ENCODE measurements at places on chromosomes 4 and X.

- no peak for DNase-seq
Measured at GRCh38 chrX:13545726-13546125, 23.7 kb upstream of the EGFL6 start.

DNA sequence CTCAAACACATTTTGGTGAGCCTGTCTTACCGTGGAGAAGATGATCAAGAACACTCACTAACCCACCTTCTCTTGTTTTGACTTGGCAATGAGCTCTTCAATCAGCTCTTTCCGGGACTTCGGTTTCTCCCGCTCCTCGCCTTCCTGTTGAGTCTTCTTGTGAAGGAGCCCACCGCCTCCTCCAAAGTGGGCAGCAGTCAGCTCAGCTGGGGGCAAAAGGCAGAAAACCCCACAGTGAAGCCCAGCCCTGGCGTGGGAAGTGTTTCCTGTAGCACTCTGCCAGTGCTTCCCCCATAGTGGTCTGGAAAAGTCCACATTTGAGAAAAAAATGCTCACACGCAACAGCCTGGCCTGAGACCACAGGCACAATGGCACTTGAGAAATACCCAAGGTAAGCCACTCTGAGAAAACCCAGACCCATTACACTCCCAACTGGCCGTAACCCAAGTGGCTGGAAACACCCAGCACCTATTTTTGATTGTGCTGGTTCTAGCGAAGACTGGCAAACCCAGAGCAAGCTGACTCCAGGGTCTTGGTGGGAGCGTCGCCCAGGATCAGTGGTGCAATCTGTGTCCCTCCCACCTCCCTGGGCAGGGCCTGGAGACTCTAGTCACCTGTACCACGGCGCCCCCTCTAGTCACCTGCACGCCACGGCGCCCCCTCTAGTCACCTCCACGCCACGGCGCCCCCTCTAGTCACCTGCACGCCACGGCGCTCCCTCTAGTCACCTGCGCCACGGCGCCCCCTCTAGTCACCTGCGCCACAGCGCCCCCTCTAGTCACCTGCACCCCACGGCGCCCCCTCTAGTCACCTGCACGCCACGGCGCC is 8.6 kb downstream of the NOP14 start:
- DNase-seq: no peak

DNA sequence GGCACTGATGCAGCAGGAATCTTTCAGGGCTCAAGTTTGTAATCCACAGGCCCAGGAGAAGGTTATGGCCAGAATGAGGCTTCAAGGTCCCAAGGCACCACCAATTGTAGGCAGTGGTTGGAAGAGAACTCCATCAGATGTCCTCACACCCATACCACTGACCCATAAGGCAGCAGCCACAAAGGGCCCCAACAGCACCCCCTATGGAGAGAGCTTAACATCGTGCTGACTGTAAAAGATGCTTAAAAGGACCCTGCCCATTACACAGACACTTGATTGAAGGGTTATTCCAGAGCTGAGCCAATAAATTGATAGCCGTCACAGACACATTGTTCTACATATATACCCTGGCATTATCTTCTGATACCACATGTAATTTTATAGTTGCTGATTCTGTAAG is 113.7 kb downstream of the SOWAHB start:
- no peak for DNase-seq

GRCh38 chr4:116395408-116395807 is 690.0 kb downstream of the TRAM1L1 start:
- no peak for DNase-seq

DNA sequence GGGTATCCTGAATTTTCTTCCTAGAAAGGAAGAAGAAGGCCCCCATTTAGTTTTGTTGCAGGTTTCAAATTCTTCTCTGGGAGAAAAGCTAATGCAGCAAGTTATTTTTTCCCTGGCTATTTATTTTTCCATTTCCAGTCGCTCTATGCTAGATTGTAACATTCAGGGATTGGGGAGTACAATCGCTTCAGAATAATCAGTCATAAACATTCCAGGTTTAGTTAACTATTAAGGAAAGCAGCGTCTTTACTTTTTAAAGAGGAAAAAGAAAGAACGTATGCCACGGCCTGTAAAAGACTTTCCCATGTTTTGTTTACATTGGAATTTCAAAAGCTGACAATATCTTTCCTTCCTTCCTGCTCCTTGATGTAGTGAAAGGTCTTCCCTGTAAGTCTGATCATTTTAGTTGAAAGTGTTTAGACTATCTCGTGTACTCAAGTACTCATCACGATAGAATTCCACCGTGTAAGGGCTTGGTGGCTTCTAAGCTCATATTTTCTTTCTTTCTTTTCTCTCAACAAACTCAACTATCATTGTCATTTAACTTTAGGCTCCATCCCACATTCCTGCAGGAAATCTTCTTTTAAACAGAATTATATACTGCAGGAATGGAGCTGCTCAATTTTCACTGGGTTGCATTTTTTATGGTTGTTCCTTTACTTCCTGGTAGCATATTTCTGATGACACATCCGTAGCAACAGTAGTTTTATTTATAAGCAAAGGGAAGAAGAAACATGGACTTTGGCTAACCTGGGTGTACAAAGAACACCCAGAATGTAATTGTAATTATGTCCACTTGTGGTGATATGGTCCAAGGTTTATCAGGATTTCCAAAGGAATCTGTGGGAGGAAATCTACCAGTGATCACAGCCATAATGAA is 213.1 kb upstream of the FAT1 start:
- DNase-seq: no peak

GRCh38 chr4:112916868-112917267 is 132.6 kb upstream of the ANK2 start:
- no peak for DNase-seq

DNA sequence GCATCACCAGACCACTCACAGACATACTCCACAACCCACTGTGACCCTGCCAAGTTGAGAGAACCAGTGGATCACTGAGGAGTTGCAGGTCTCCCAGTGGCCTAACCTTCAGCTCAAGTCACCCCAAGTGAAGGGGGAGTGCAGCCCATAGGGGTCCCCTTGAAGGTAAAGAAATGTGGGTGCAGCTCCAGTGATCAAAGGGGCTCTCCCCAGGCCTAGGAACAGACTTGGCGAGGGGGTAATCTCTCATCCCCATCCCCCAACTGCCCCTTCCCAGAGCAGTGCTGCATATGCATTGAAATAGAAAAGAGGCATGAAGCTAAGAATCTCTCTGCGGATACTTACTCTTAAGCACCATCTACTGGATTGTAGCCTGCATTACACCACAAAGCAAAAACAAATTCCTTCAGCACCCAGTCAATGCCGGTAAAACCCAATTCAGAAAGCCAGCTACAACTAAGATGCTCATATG is 27.0 kb downstream of the MAGEE1 start:
- DNase-seq: no peak

DNA sequence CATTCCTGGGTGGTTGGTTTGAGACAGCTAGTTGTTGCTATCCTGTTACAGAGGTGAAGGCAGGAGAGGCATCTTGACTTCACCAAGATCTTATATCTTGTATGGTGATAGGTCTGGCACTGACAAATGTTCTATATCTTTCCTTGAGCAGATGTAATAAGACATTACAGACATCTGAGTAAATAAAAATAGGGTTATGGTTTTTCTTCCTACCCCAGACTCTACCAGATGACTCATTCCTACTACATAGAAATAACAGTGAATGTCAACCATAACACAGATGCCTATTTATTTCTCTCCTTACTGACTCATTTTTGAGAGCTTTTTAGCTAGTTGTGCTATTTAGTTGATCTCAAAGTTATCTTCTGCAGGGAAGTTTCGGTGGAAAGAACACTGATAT is 21.9 kb downstream of the HNRNPH2 start:
- no peak for DNase-seq
